ENCODE measurements at places on chromosomes 4 and X.

- no peak for DNase-seq
These were observed 27.3 kb downstream of the MAN2B2 start for GRCh38 chr4:6602289-6602688.

GRCh38 chrX:103927030-103927429 is 35.4 kb upstream of the TMSB15B start:
- no peak for DNase-seq

DNA sequence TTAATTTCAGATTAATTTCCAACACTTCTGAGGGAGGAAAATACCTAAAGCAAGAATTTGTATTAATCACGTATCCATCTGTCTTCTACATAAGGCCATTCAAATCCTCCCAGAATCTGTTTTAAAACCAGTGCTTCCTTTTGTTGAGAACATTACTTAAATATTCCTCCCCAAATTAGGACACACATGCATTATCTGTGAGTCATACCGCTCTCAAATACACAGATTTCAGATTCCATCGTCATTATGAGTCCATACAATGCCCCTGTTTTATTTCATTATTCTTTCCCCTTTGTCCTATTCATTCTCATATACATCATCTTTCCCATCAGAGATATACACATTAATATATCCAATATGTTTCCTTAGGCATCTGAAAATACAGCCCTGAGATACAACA is 57.3 kb upstream of the PRSS12 start:
- DNase-seq, result no peak

DNA sequence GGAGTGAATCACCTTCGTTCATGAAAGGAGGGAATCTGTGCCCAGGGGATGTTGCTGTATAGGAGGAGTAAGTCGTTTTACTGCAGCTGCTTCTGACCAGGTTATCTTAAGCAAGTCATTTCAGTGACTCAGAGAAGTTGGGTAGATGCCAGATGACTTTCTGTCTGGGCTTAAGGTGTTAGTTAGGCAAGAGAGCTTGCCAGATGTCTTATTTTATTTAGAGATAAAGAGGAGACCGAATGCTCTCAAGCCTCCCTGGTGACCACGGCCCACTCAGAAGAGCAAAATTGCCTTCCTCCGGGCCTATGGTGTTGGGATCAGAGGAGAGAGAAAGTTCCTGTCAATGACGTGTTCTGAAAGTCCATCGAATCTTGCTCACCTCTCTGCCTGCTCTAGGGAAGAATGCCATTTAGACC is 16.3 kb upstream of the ZNF827 start:
- DNase-seq, result no peak

DNA sequence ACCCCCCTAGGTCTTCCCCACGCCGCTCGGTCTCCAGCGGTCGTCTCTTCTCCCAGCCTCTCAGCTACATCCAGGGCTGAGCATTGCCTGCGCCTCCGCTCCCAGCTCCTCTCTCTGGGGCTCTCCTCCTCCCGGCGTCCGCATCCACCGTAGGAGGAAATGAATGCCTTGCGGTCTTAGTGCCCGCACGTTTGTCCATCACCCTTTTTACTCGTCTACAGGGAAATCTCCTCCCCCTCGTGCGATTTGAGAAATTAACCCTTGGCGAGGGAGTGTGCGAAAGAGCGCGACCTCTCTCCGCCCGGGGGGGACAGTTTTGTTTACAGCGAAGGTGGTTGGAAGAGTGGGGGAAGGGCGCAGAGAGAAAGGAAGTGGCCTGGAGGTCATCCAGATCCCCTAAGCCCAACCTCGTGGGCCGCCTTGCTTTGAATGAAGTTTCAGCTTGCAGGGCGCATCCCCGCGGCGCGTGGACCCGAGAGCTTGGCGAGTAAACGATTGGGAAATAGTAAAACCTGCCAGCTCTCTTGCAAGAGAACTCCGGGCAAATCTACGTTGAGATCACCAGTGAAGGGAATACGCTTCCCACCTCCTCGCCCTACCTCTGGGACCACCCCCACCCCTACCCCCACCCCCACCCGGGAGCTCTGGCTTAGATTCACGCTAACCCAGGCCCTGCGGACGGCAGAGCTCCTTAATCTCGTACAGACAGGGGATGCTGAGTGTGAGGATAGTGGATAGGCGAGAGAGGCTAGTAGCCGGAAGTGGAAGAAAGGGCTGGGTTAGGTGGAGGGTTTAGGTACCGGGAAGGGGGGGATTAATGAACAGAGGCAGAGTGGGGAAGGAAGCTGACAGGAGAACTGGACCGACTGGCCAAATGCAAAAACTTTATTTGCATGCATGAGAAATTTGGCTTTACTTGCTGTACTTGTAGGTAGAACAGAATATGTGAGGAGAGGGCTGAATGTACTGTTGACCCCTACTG is at the start of gene ELOVL6:
ELOVL6 (minus strand) TSS at position 181 of the 982 bp plus-strand sequence. CDS start 280 bp downstream, outside the sequence.
- no peak for DNase-seq

DNA sequence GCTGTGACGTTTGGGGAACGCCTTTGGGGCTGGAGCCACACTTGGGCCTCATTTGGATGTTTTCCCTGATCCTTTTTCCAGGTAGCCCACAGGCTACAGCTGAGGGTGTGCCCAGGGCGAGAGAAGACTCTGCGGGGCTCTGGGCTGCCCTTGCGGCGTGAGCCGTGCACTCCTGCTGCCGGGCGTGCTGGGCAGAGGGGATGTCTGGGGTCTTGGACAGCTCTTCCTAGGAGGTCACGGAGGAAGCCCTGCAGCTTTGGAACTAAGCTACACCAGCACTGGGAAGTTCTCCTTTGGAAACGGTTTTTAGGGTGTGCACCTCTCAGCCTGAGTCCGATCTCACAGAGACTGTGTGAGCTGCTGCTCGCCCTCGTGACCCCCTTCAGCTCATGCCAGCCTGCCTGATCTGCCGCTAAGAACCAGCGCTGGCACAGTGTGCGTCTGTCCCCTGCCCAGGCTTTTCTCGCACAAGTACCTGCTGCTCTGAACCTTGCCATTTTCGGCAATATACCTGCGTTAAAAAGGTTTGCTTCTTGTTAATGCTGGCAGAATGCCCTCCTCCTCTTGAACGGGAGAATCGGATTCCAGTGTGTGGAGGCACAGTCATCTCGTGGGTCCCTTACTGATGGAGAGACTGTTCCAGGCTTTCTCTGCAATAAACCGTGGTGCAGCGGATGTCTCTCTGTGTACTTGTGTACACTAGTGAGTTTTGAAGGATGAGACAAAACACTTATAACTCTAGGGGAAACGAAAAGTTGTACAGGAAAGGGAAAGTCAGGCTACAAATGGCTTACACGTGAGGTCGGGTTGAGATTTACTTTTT is 14.3 kb downstream of the MSANTD1 start:
- DNase-seq, result no peak

GRCh38 chr4:20253735-20254409 is 2.2 kb downstream of the SLIT2 start:
- DNase-seq, result no peak
